ENCODE measurements at places on chromosomes 16 and 17.

DNA sequence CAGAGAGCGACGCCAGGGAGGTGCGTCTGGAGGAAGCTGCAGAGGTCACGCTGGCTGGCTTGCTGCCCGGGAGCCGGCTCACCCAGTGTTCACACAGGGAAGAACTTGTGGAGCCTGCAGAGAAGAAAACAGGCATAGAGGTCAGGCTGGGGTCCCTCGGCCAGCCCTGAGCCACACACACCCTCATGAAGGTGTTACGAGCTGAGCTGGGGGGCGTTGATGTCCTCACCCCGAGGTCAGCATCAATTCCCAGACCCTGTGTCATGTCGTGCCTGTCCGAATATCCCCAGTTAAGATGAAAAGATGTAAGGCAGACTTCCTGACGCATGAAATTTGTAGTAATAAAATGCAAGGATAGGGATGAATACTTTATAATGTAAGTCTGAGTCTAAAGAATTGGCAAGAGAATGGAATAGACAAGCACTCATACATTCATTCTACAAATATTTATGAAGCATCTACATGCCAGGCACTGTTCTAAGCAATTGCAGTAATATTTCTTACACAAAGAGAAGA, 77.1 kb downstream of the USP31 start:
- no peak for DNase-seq

DNA sequence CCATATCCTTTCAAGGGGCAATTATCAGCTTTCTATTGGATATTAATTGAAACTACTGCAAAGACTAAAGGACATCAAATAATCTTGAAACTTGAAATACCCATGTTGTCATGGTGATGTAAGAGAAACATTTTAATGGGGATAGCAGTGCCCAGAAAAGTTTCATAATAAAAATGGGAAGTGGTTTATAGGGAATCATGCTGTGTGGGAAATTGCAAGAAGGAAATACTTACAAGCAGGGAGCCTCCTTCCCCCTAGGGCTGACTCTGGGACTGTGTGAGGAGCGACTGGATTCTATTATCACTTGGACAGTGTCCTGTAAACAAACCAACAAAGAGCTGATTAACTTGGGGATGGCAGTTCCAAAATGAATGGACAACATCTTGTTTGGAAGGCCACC, 1393.1 kb upstream of the GOT2 start:
- no peak for DNase-seq

- DNase-seq, result no peak
Measured at GRCh38 chr17:1783271-1783670, 21.4 kb downstream of the SERPINF1 start.

DNA sequence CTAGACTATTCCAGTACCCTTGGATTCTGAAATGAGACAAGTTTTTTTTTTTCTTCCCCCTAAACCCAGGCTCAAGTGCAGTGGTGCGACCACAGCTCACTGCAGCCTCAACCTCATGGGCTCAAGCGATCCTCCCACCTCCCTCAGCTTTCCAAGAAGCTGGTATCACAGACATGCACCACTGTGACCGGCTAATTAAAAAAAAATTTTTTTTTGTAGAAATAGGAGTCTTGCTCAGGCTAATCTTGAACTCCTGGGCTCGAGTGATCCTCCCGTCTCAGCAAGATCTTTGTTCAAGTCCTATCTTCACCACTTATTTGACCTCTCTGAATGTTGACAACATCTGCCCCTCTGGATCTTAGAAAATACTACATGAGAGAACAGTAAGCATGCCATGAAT, 26.6 kb upstream of the CORO6 start:
- no peak for DNase-seq

- peak; percentile 57 for DNase-seq
Measured at GRCh38 chr16:1057252-1057932, 15.2 kb upstream of the SSTR5 start.

GRCh38 chr16:50712560-50712898, 19.1 kb downstream of the NOD2 start:
- no peak for DNase-seq

DNA sequence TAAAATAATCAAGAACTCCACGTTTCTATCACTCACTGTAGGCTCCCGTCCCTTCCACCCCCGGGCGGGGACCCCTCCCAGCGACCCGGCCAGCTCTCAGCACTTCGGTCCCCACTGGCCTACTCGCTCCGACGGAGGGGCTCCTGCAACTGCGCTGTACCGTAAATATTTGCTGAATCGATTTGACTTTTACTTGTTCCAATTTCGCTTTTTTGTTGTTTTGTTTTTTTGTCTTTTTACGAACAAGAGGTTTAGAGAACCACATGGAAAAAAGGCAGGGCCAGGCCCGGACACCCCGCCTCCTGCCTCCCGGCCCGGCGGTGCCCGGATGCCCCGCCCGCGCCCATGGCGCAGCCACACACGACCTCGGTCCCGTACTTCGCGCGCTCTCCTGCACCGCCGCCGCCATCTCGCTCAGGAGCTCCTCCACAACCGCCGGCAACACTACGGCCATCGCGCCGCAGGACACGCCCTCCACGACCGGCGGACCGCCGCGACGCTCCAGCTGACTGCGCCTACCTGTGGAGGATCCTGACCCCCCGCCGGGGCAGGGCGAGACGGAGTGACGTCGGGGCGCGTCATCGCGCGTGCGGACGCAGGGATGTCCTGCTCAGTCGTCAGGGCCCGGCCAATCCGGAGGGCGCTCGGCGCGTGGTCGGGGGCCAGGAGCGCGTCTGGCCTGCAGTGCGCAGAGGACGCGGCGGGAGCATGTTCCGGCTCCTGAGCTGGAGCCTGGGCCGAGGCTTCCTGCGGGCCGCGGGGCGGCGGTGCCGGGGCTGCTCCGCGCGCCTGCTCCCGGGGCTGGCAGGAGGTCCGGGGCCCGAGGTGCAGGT, at the start of the genes TTC19 and ZSWIM7:
TTC19 (plus strand) TSS at position 684 of the 833 bp plus-strand sequence; CDS start at position 709, 25 bp downstream.
ZSWIM7 (minus strand) TSS at position 564 of the 833 bp plus-strand sequence; CDS start at position 454, 110 bp downstream.
- DNase-seq, result peak; percentile 74

All from stimulated activated CD8-positive, alpha-beta memory T cell treated with anti-CD3 and anti-CD28 coated beads, Interleukin-4, amount 100 ng/mL, for 4 hours (primary cell).